T-helper 17 cell (primary cell): ENCODE measurements at places on chromosomes 11 and 22. TPM values are rescaled to one million over a fixed set of nuclear protein-coding genes. Genes with fewer than 3 reads are reported as not detected.

DNA sequence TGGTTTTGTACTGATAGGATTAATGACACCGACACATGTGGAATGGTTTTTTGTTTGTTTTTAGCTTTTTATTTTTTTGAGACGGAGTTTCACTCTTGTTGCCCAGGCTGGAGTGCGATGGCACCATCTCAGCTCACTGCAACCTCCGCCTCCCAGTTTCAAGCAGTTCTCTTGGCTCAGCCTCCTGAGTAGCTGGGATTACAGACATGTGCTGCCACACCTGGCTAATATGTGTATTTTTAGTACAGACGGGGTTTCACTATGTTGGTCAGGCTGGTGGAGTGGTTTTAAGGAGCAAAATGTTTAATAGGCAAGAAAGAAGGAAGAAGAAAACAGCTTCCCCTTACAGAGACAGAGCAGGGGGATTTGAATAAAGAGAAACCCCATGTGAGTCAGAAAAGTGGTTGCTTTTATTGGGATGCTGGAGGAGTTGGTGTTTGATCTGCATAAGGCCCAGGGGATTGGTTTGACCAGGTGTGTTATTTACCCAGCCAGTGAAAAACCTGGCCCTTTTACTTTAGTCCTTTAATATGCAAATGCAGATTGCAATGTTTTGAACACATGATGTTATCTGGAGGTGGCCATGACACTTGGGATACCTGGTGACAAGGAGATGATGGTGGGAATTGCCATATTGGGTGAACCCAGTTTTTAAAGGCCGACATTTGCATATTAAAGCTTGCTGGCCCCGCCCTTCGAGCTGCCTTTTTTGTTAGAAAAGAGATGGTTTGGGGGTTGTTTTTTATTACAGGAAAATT, 24.3 kb downstream of the SUSD2 start:
- peaks cover 5% of the 10 kb centered on the region for H3K27me3 ChIP-seq
- peaks cover 2% of the 10 kb centered on the region for H3K36me3 ChIP-seq
- no peak overlapping the region for H3K27ac ChIP-seq
- no peak for DNase-seq
- no peak overlapping the region for H3K4me3 ChIP-seq
- peaks cover 16% of the 10 kb centered on the region for H3K4me1 ChIP-seq

TESMIN gene
- total RNA-seq: 5.0 TPM

GRCh38 chr22:43152003-43152356, 621 bp downstream of the TSPO start:
- no peak for DNase-seq
- H3K4me3 ChIP-seq: peak overlapping the region; percentile 90
- H3K36me3 ChIP-seq: peaks cover 3% of the 10 kb centered on the region
- peaks cover 15% of the 10 kb centered on the region for H3K4me1 ChIP-seq
- peak overlapping the region; percentile 60 for H3K27ac ChIP-seq

DNA sequence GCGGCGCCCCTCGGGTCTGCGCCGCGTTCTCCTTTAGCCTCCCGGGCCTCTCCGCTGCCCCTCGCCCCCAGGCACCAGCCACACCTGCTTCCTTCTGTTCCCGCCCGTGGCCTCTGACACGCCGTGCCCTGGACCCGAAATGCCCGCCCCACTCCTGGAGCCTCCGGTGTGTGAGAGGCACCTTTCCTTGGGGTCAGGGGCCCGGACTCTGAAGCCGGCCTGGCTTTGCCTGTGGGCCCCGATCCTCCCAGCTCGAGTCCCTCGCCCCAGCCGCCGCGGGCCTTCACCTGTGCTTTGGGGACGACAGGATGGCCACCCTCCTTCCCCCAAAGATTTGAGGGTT, 661 bp upstream of the CDPF1 start:
- no peak for DNase-seq
- peak overlapping the region; percentile 84 for H3K27ac ChIP-seq
- H3K27me3 ChIP-seq: no peaks in the 10 kb centered on the region
- peaks cover 25% of the 10 kb centered on the region for H3K4me1 ChIP-seq
- H3K4me3 ChIP-seq: peak overlapping the region; percentile 93
- no peaks in the 10 kb centered on the region for H3K36me3 ChIP-seq

GRCh38 chr11:32411942-32412615, 23.3 kb downstream of the WT1 start:
- no peak for DNase-seq
- no peak overlapping the region for H3K27ac ChIP-seq
- H3K36me3 ChIP-seq: peaks cover 5% of the 10 kb centered on the region
- H3K4me1 ChIP-seq: no peaks in the 10 kb centered on the region
- H3K4me3 ChIP-seq: no peak overlapping the region

- H3K27ac ChIP-seq: no peak overlapping the region
- H3K27me3 ChIP-seq: peaks cover 69% of the 10 kb centered on the region
- no peak overlapping the region for H3K4me3 ChIP-seq
- H3K36me3 ChIP-seq: no peaks in the 10 kb centered on the region
Observed at GRCh38 chr22:24730864-24731263, 43.7 kb downstream of the PIWIL3 start.

DNA sequence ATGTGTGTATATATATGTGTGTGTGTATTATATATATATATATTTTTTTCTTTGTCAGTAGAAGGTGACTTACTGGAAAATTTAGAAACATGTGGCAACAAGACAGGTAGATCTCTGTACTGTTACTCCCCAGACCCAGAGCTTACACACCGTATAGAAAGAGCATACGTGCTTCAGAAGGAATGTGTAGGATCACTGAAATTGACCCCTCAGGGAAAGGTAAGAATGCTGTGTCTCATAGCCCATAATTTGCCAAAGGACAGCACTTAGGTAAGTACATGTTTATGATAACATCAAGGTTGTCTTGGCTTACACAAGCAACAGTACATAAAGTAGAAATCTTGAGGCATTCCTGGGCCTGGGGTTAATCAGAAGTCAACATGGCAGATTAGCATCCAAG, 54.2 kb upstream of the PDE3B start:
- H3K4me3 ChIP-seq: no peak overlapping the region
- no peaks in the 10 kb centered on the region for H3K27me3 ChIP-seq
- H3K27ac ChIP-seq: no peak overlapping the region
- H3K4me1 ChIP-seq: peaks cover 7% of the 10 kb centered on the region

GRCh38 chr11:64745189-64745520, 1.2 kb upstream of the RASGRP2 start:
- DNase-seq: peak; percentile 72
- H3K4me3 ChIP-seq: peak overlapping the region; percentile 98
- H3K36me3 ChIP-seq: peaks cover 13% of the 10 kb centered on the region
- peak overlapping the region; percentile 98 for H3K27ac ChIP-seq
- H3K27me3 ChIP-seq: no peaks in the 10 kb centered on the region
- H3K4me1 ChIP-seq: peaks cover 39% of the 10 kb centered on the region

DNA sequence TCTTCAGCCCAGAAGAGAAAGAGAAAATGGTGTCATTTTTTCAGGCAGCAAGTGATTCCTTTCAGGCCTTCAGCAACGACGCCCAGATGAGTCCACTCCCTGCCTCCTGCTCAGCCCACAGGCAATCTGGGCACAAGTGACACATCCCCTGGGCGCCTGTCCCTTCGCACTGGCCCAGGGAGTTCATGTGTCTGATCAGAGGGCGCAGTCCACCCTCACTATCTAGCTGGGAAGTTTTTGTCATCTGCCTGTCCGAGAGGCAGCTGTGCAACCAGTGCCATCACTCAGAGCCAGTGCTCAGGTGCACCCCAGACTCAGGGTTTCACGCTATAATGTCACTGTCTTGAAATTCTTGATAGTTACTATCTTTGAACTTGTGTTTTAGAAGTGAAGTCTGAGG, 1.4 kb upstream of the KCNQ1OT1 start:
- DNase-seq: no peak
- H3K4me1 ChIP-seq: peaks cover 10% of the 10 kb centered on the region
- no peaks in the 10 kb centered on the region for H3K36me3 ChIP-seq
- H3K27me3 ChIP-seq: peaks cover 7% of the 10 kb centered on the region
- H3K27ac ChIP-seq: no peak overlapping the region
- H3K4me3 ChIP-seq: peak overlapping the region; percentile 76

- no peak for DNase-seq
- H3K4me3 ChIP-seq: no peak overlapping the region
Observed at GRCh38 chr11:73554671-73555320, 43.1 kb downstream of the FAM168A start.

OTOG gene
- total RNA-seq: not detected

TEX54 gene
- not detected for total RNA-seq

RTN4R gene
- 2.1 TPM for total RNA-seq

BAD gene
- total RNA-seq: 46.3 TPM

SERPIND1 gene
- not detected for total RNA-seq

DNA sequence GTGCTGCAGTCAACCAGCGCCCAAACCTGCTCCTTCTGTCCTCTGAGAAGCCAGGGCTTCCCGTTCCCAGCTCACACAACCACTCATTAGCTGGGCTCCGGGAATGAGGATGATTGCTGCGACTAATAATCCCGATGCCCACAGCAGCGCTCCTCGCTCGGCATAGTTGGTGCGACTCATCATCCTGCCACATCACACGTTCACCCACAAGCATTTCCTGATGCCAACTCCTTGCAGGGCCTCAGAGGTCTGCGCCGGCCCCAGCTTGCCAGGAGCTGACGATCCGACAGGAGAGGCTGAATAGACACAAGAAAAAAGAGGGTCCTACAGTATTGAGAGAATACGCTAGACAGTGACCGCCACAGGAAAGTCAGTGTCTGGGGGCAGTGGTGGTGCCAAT, 10.6 kb upstream of the CSNK1E start:
- H3K36me3 ChIP-seq: peaks cover 2% of the 10 kb centered on the region
- peak overlapping the region; percentile 87 for H3K4me3 ChIP-seq
- H3K4me1 ChIP-seq: peaks cover 5% of the 10 kb centered on the region
- no peak overlapping the region for H3K27ac ChIP-seq
- H3K27me3 ChIP-seq: peaks cover 7% of the 10 kb centered on the region

DNA sequence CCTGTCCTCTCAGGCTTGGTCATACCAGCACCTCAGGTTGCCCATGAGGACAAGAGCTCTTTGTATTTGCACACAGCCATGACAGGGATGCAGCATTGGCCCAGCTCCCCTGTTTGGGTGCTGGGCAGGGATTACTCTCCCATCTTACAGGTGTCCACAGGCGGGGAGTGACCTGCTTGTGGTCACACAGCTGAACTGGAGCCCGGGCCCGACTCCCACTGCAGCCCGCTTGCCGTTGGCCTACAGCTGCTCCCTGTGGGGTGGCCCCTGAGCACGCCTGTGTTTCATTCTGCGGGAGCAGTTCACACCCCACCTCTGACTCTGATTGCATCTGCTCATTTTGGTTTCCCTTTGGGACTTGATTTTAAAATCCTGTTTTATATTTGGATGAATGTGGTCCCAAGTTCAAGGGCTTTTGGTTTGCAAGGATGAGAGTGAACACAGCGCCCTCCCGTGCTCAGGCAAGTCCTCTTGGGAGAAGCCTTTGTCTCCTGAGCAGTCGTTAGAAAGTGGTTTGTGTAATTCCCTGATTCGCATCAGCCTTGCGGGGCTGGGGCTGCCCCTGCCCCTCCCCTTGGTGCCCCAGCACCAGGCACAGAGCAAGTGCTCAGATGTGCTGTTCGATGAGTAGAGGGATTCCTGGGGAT, 9.3 kb downstream of the PICK1 start:
- H3K4me1 ChIP-seq: peaks cover 4% of the 10 kb centered on the region
- H3K27me3 ChIP-seq: no peaks in the 10 kb centered on the region
- DNase-seq: no peak
- no peak overlapping the region for H3K4me3 ChIP-seq
- H3K36me3 ChIP-seq: peaks cover 13% of the 10 kb centered on the region

DNA sequence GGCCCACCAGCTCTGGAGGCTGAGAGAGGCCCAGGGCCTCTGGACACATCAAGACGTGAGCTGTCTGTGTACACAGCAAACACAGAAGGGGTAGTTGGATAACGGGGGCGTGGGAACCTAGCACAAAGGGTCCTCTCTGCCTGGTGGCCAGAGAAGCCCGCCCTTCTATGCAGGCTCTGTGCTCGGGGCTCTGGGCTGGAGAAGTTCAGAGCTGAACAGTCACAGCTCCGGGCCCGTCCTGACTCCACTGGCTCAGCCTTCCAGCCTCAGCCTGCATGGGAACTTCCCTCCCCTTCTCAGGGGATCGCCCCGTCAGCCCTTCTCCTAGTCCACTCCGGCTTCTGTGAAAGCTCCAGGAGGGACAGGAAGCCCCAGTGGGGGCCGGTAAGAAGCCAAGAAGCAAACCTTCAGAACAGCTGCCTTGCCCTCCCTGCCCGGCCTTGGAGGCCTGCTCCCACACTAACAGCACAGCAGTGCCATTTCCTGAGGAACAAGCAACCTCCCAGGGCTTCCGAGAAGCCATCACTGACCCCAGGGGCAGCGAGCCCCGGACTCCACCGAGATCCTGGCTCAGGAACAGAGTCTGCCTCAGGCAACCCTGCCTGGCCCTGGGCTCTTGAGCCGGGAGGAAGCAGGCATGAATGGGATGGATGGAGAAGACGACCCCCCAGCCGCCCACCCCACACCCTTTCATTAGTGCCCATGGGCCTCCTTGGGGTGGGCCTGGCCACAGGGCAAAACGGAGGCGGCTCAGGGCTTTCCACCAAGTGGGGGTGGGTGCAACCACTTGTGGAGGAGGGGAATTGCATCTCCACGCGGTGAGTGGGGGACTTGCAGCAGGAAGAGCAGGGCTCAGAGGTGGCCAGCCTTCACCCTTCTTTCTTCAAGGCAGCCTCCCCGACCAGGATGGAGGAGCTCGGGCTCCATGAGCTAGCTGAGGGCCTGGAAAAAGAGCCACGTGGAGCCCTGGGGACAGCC, 119.8 kb downstream of the ST3GAL4 start:
- H3K36me3 ChIP-seq: peaks cover 2% of the 10 kb centered on the region
- DNase-seq: no peak
- H3K4me1 ChIP-seq: peaks cover 10% of the 10 kb centered on the region
- no peak overlapping the region for H3K4me3 ChIP-seq
- H3K27ac ChIP-seq: peak overlapping the region; percentile 16
- no peaks in the 10 kb centered on the region for H3K27me3 ChIP-seq

- H3K36me3 ChIP-seq: peaks cover 4% of the 10 kb centered on the region
- DNase-seq: no peak
- peaks cover 34% of the 10 kb centered on the region for H3K27me3 ChIP-seq
- H3K27ac ChIP-seq: no peak overlapping the region
Observed at GRCh38 chr11:132851247-132851646, 681.1 kb downstream of the OPCML start.

DNA sequence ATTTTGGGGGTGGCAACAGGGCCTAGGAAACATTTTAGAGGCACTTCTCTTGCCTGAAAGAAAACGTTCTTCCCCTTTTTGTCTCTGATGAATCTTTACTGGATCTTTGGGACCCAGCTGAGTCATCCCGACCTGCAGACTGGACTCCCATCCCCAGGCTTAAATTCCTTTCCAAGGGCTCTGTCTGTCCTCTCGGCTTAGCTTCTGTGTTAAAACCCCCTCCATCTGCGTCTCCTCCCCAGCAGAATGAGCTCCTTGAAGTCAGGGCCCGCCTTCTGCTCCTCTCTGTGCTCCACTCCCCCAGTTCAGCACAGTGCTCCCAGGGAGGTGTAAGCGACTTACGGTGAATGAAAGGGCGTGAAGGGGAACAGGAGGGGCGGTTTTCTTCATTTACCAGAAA, 895 bp upstream of the DAGLA start:
- no peak for DNase-seq
- peaks cover under 1% of the 10 kb centered on the region for H3K36me3 ChIP-seq
- peak overlapping the region; percentile 12 for H3K4me3 ChIP-seq
- H3K4me1 ChIP-seq: peaks cover 5% of the 10 kb centered on the region

- peaks cover 17% of the 10 kb centered on the region for H3K4me1 ChIP-seq
- H3K27me3 ChIP-seq: peaks cover 13% of the 10 kb centered on the region
- peaks cover 12% of the 10 kb centered on the region for H3K36me3 ChIP-seq
- peak overlapping the region; percentile 51 for H3K27ac ChIP-seq
- no peak for DNase-seq
Observed at GRCh38 chr11:124115782-124116616, 749 bp downstream of the VWA5A start.

- H3K4me1 ChIP-seq: peaks cover 9% of the 10 kb centered on the region
- peaks cover 2% of the 10 kb centered on the region for H3K36me3 ChIP-seq
- H3K27ac ChIP-seq: peak overlapping the region; percentile 56
- no peak overlapping the region for H3K4me3 ChIP-seq
- no peaks in the 10 kb centered on the region for H3K27me3 ChIP-seq
- DNase-seq: no peak
Observed at GRCh38 chr11:95684701-95685100, 104.9 kb downstream of the FAM76B start.

SMCO4 gene
- 8.9 TPM for total RNA-seq
